ENCODE measurements at places on chromosomes 4 and X. TPM values are rescaled to one million over a fixed set of nuclear protein-coding genes. Genes with fewer than 3 reads are reported as not detected.

- H3K27ac ChIP-seq = no peak overlapping the region
- no peaks in the 10 kb centered on the region for H3K36me3 ChIP-seq
- DNase-seq = no peak
- peaks cover 4% of the 10 kb centered on the region for H3K4me1 ChIP-seq
- no peaks in the 10 kb centered on the region for H3K27me3 ChIP-seq
- no peak overlapping the region for H3K4me3 ChIP-seq
These were observed 52.9 kb downstream of the SLC7A11 start for GRCh38 chr4:138189206-138189605.

DNA sequence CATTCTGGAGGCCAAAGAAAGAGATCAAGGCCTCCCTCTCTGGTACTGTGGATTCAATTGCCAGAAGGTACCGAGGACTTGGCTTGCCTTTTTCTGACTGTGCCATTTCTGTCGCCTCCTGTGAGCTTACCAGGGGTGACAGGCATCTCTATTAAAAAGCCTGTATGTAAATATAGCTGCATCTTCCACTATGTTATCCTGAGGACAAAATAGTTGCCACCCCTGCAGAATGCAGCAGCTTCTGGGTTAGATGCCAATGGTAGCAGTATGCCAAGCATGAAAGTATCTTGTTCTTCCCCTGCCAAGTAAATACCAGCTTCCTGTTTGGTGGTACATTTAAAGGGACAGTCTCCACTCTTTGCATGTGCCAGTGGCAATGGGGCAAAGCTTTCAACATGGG, 10.7 kb downstream of the TRPC5OS start:
- H3K4me1 ChIP-seq = no peaks in the 10 kb centered on the region
- H3K27ac ChIP-seq = no peak overlapping the region
- H3K36me3 ChIP-seq = no peaks in the 10 kb centered on the region
- no peak for DNase-seq

DNA sequence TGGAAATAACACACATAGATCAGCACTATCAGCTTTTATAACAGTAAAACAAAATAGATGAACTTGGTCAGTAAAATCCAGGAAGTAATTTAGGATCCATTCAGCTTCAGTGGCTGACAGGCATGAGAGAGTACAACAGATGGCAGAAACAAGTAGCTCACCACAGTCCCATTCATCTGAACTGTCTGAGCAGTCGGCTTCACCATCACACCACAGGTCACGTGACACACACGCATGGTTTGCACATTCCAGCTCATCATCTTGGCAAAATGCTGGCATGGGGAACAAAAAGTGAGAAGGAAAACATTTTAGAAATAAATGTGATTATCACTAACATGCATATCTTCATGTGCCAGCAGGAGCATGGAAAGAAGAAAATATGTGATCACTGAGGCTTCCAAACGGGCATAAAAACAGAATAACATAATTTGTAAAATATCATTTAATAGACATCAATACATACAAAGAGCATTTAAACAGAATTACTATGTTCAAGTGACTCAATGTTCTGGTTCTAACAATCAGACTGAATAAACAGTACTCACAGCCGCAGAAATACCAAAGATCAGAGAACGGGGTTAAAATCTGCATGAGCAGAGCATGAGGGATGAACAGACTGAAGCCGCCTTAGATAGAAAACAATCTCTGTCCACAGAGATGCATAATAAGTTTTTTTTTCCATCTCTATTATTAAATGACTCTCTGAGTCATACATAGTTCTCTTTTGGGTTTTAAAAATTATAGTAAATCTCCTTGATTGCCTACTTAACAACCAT, 158.1 kb downstream of the ATP10D start:
- no peak overlapping the region for H3K4me3 ChIP-seq
- no peaks in the 10 kb centered on the region for H3K36me3 ChIP-seq
- H3K27ac ChIP-seq = no peak overlapping the region
- no peaks in the 10 kb centered on the region for H3K4me1 ChIP-seq
- no peaks in the 10 kb centered on the region for H3K27me3 ChIP-seq

DNA sequence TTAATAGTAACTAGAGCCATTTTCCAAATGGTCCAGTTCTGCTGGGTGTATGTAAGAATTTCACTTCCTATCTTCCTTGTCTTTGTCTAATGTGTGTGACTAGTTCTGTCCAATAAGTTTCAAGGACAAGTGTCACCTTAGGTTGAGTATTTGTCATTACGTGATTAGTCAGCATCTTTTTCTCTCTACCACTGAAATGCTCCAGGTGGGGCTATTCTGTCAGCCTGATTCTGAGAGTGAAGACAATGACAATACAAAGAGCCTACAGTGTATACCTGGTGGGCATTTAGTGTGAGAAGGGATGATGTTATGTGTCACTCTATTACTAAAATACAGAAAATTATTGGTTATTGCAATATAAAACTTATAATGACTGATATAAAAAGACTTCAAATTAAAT, 876.3 kb downstream of the C4orf33 start:
- no peak overlapping the region for H3K4me3 ChIP-seq
- no peak for DNase-seq
- no peaks in the 10 kb centered on the region for H3K4me1 ChIP-seq
- no peaks in the 10 kb centered on the region for H3K36me3 ChIP-seq

DNA sequence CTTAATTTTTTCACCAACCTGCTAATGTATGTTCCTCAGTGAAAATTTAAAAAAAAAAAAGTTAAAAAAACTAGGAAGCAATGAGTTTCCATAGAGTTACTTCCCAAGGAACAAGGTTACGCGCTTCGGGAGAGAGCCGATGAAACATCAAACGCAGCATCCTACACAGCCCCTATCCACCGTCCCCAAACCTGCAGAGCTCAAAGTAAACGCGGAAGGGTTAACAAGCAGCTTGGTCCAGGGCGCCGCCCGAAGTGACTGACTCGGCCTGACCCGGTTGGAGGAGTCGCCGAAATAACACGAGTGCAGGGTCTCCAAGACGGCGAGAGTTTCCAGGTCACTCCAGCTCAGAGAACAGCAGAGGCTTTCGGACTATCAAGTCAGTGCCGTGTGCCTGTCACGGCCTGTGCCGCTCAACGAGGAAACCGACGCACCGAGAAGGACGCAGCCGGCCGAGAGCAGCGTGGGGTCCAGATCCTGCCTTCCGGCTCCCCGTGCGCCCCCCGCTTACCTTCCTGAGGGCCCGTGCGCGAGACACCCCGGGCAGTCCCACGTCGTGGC, 512 bp downstream of the NOP14 start:
- H3K4me3 ChIP-seq = peak overlapping the region; percentile 88
- DNase-seq = peak; percentile 72
- H3K4me1 ChIP-seq = peaks cover 20% of the 10 kb centered on the region
- peaks cover 7% of the 10 kb centered on the region for H3K36me3 ChIP-seq

DNA sequence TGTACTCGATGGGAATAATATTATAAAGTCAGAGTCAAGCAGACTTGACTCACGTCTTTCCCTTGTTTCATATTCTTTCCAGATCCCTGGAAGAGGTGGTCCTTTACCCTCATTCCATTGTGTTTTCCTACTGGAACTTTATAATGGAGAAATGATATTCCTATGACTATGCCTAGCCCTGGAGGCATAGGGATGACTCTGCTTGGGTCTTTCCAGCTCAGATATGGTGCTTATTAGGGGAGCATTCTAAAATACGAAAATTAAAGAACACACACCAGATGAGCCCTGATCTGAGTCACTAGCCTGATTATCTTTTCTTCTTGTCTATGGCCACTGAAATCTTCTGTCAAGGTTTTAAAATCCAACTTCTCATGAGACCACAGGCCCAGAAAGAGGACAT, 231.4 kb downstream of the ANKRD50 start:
- DNase-seq = no peak
- no peaks in the 10 kb centered on the region for H3K36me3 ChIP-seq
- no peak overlapping the region for H3K4me3 ChIP-seq

- no peak for DNase-seq
- no peaks in the 10 kb centered on the region for H3K27me3 ChIP-seq
- no peak overlapping the region for H3K4me3 ChIP-seq
- H3K36me3 ChIP-seq = no peaks in the 10 kb centered on the region
These were observed 198.3 kb downstream of the ARAP2 start for GRCh38 chr4:36046026-36046425.

- peaks cover 19% of the 10 kb centered on the region for H3K36me3 ChIP-seq
- peaks cover 5% of the 10 kb centered on the region for H3K4me1 ChIP-seq
- H3K27me3 ChIP-seq = no peaks in the 10 kb centered on the region
- no peak overlapping the region for H3K27ac ChIP-seq
- H3K4me3 ChIP-seq = no peak overlapping the region
These were observed 20.0 kb downstream of the UBE2D3 start for GRCh38 chr4:102807345-102807744.

- H3K4me1 ChIP-seq = peaks cover 9% of the 10 kb centered on the region
- H3K36me3 ChIP-seq = no peaks in the 10 kb centered on the region
- DNase-seq = no peak
- H3K27ac ChIP-seq = no peak overlapping the region
- H3K27me3 ChIP-seq = no peaks in the 10 kb centered on the region
- H3K4me3 ChIP-seq = no peak overlapping the region
These were observed 1.4 kb downstream of the SPATA4 start for GRCh38 chr4:176193938-176194337.

DNA sequence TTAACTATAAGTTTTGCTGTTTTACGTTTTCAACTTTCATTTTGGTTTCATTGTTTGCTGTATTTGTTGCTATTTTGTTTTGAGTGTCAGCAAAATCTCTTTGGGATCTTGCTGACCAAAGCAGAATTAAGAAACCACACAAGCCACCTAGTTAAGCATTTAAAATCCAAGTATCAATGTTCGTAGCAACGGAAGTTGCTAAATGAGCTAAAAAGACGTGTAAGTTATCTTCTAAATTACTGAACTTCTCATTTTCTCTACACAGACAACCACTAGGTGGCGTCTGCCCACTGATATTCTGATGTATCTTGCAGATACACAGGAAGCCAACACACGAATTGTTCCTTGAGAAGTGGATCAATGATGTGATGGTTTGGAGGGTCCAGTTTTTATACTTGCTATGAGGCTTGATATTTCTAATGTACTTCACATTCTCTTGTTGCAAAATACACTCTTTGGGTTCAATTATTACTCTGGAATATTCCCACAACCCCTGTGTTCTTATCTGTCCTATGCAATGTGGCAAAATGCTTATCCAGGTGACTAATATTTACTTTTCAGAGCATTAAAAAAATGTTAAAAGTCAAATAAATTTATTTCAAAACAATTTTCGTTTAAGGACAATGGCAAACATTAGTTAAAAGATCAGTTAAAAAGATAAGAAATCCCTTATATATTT, 250.5 kb downstream of the TECRL start:
- no peaks in the 10 kb centered on the region for H3K36me3 ChIP-seq
- H3K27ac ChIP-seq = no peak overlapping the region
- no peaks in the 10 kb centered on the region for H3K27me3 ChIP-seq

GRCh38 chr4:145196747-145197146, 16.4 kb upstream of the OTUD4 start:
- no peaks in the 10 kb centered on the region for H3K4me1 ChIP-seq
- no peaks in the 10 kb centered on the region for H3K36me3 ChIP-seq
- H3K27ac ChIP-seq = no peak overlapping the region

DNA sequence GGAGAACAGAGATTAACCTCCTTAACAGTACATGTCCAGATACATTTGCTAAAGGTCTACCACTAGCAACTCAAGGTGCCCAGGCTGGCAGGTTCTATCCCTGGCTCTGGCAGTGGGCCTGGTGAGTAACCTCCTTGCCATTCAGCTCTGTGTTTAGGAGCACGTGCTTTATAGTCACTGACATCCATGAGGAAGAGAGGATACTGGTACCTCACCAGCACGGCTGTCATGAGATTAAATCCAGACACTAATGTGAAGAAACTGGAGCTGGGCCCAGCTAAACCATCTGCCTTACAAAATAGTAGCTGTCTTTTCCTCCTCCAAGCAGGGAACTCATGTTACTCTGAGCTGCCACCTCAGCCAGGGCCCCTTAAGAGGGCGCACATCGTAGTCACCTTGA, 45.3 kb downstream of the GPRASP3 start:
- H3K27ac ChIP-seq = no peak overlapping the region
- DNase-seq = no peak
- H3K27me3 ChIP-seq = peaks cover 2% of the 10 kb centered on the region
- H3K36me3 ChIP-seq = no peaks in the 10 kb centered on the region

DCAF4L1 gene
- 0.20 TPM for total RNA-seq

TBC1D14 gene
- total RNA-seq = 73.7 TPM

TCEAL6 gene
- total RNA-seq = 5.1 TPM

RADX gene
- 13.3 TPM for total RNA-seq

MAGEB2 gene
- total RNA-seq = not detected

PNMA5 gene
- 3.3 TPM for total RNA-seq

Measured in spinal cord (tissue), 10 donors.